Mesenteric fat pad (tissue), 1 donor: ENCODE measurements at places on chromosomes 1 and 21.

DNA sequence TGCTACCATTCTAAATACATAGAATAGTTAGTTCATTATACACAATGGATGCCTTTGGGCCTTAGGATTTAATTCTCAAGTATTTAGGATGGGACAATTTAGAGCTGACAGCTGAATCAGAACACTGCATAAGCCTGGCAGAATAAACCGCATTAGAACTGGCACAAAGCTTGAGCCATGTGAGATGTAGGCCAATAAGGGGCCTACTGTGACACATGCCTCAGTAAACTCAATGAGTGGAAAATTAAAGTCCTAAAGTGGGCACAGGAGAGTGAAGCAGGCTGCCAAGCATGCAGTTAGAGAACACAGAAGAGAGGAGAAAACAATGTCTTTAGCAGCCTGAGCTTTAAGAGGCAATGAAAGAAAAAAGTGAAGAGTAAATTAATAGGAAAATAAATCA, 24.3 kb downstream of the SCYL3 start:
- DNase-seq: no peak

GRCh38 chr1:16727190-16728111, 12.9 kb upstream of the RNU1-4 start:
- DNase-seq: peak; percentile 95

DNA sequence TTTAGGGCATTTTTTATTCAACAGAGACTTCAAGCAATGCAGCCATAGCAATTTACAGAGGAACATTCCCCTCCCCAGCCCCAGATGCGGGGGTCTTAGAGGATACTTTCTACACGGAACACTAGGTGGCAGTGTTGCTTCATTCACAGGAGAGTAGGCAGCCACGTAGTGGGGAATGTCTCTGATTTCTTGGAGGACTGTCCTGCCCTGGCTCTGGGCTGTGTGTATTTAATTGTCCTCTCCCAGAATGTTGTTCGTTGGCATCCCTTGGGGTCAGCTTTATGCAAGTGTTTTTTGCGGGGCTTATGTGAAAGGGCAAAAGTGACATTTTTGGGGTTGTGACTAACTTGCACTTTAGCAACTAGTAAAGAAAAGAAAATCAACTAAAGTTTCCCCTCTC, 96.9 kb downstream of the PAPPA2 start:
- DNase-seq: no peak

DNA sequence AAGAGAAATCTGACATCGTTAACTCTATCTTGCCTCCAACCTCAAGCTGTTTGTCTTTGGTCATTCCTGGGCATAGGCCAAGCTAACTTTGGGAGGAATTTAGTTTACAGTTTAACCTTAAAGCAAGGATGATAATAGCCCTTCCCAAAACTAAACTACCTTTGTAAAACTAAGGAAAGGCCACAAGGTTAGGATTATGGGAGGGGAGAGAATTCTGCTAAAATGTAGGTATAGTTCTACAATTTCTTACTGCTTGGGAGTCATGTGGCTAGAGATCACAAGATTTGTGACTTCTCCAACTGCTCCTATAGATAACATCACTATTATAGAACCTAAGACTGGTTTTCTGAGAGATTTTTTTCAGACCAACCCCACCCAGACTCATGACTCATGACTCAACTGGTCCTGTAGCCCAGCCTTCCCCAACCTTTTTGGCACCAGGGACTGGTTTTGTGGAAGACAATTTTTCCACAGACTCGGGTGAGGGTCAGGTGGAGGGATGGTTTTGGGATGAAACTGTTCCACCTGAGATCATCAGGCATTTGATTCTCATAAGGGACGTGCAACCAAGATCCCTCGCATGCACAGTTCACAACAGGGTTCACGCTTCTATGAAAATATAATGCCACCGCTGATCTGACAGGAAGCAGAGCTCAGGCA, 70.7 kb upstream of the MUTYH start:
- DNase-seq: no peak

DNA sequence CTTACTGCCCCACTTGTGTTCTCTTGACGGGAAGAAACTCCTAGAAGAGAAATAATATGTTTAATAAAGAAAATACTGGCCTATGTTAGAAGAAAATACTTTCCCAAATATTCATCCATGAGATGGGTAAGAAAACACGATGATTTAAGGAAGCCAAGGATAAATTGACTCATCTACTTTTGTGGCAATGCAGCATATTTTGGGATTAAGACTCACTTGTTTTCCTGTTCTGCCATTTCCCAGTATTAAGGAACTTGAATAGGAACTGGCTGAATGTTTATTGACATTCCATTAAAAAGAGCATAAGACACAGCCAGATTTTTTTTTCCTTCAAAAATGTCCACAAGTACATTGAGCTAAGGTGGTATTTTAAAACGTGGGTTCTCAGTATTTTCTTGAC, 10.9 kb upstream of the ADAMTS5 start:
- DNase-seq: no peak

- DNase-seq: no peak
These were observed 3.5 kb downstream of the TIE1 start for GRCh38 chr1:43304314-43304681.

GRCh38 chr1:54465351-54465811, 59.2 kb upstream of the SSBP3 start:
- DNase-seq: no peak

DNA sequence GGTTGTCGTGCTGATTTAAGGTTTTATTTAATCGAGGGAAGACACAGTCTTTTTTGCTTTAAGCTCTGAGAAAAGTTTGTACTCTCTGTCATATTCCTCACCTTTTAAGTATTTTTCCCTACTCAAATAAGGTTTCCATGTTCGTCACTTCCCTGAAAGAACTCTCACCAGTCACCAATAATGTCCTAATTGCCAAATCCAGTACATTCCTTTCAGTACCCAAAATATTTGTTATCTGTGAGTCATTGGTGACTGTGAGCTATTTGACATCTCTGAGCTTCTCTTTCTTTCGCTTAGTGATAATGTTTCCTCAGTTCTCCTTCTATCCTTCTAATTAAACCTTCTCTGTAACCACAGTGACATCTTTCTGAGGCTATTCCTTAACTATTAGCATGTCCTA, 874.2 kb upstream of the ADGRL2 start:
- DNase-seq: no peak
